Aorta (tissue), 5 donors: ENCODE measurements at places on chromosomes 16 and 17. TPM values are rescaled to one million over a fixed set of nuclear protein-coding genes. Genes with fewer than 3 reads are reported as not detected.

PDE6G gene
- polyA plus RNA-seq: 0.43 TPM

GAST gene
- not detected for polyA plus RNA-seq

RAB26 gene
- 4.8 TPM for polyA plus RNA-seq

DNAH2 gene
- 0.08 TPM for polyA plus RNA-seq

CCL2 gene
- 199 TPM for polyA plus RNA-seq

TNFRSF17 gene
- not detected for polyA plus RNA-seq

AURKB gene
- polyA plus RNA-seq: not detected

C17orf100 gene
- polyA plus RNA-seq: 1.0 TPM

ST6GALNAC1 gene
- 9.4 TPM for polyA plus RNA-seq

SLC52A1 gene
- polyA plus RNA-seq: 0.88 TPM
